Activated CD4-positive, alpha-beta T cell treated with anti-CD3 and anti-CD28 coated beads, Interleukin-2, amount 50 U/mL, for 24 hours (primary cell): ENCODE measurements at places on chromosomes 2 and 18.
A peak's percentile ranks its signal among the peaks of the same experiment; 100 is the strongest.

GRCh38 chr2:9020267-9020666, 16.8 kb upstream of the MBOAT2 start:
- no peak for DNase-seq

DNA sequence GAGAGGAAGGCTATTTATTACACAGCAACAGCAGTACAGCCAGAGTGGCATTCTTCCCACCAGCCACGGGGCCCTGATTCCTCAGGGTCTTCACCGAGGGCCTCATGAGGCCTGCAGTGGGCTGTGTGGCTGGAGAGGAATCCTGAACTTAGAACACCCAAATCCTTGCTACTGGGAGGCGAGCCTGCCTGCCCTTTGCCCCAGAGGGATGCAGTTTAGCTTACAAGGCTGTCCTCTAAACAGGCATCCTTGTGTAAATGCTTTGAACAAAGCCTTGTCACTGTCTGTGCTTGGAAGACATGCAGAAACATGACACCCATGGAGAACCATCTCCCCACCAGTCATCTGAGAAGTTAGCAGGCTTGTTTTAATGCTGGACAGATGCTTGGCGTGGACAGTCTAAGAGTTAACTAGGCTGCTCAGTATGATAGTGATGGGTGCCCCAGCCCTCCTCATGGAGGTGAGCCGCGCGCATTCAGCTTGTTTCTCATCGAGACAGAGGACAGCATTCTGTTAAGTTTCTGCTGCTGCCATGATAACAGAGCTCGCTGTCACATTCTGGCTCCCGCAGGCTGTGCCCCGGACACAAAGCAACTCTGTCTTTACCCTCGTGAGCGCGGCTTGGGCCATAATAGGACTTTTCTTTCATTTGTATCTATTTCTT, 42.9 kb downstream of the ADI1 start:
- DNase-seq, result no peak

GRCh38 chr2:180657054-180657453, 323.4 kb upstream of the UBE2E3 start:
- no peak for DNase-seq

DNA sequence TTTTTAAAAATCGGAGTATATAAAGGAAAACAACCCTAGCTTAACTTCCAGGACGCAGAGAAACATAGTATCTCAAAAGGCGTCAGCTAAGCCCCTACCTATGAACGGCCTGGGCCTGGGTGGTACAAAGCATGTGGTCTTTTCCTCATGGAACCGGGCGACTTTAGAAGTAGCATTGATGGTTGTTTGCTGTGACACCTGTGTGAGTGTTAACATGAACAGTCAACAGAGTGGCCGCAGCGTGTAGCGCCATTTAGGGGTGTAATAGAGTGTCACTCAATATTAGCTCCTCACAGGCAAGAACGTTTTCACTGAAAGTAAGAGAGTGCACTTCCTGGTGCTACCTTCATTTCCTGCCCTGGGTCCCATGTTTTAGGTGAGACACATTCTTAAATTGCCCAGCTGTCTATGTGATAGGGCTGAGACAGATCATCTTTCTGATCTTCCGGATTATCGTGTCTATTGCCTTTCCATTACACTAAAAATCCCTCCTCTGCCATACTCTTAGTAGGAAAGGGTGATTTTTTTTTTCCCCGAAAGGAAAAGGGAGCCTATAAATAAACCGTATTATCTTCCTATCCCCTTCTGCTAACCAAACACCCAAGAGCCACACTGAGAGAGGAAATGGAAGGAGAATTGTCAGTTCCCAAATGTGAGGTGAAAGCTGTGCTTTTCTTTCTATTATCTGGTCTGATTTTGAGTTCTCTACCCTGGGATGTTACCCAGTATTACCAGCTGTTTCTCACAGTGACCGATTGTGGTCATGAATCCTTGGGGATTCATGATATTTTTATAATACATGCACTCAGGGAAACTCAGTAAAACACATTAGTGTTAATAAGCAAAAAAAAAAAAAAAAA, 1.3 kb downstream of the GORASP2 start:
- peak; percentile 22 for DNase-seq

DNA sequence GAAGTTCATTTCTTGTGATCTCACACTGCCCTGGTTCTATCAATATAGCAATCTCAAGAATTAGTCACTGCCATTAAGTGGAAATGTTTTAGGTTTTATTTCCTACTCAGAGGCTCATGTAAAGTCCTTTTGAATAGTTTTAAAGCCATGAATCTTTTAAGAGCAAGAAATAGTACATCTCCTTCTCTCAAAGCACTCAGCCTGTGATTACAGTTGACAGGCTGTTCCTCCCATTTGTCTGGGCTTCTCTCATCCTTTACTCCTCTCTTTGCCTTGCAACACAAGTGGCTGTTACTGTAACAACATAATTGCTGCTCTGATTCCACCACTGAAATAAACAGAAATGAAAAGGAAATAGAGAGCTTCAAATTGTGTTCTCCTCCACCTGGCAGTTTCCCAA, 18.4 kb downstream of the GRP start:
- DNase-seq, result no peak

DNA sequence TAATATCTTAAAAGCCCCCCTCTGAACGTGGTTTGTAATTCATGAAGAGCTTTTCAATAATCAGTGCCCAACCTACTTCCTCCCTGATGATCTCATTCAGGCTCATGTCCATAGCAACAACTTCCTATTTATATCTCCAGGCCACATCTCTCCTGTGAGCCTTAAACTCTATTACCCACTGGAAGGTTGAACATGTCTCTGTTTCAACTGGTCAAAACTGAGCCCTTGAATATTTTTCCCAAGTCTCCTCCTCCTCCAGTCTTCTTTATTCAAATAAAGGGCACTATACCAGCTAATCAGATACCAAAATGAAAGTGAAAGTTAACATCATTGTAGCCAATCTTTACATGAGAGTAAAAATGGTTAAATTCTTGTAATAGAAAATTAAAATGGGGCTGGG, 63.7 kb upstream of the ITGA4 start:
- no peak for DNase-seq

- no peak for DNase-seq
Measured at GRCh38 chr18:286515-287310, 18.9 kb upstream of the THOC1 start.

GRCh38 chr2:233925402-233925801, 8.2 kb downstream of the TRPM8 start:
- no peak for DNase-seq

GRCh38 chr18:490624-491023, 9.9 kb downstream of the COLEC12 start:
- DNase-seq, result no peak

- no peak for DNase-seq
Measured at GRCh38 chr2:162676515-162676914, 162.1 kb downstream of the KCNH7 start.

DNA sequence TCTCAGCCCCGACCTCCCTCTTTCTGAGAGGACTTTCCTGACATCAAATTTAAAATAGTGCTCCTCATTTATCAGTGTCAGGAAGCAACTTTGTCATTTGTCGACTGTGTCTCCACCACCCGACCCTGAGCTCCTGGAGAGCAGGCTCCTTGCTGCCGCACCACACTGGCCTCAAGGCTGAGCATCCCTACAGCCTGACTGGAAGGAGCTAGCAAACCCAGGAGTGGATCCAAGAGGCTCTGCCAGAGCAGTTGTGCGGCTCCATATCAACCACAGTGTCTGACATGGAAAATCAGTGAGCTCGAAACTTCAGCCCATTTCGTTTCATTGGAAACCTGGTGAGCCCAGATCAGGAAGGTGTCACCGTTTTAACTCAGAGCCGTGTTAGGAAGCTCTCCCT, 125.2 kb downstream of the PTGR3 start:
- no peak for DNase-seq

- no peak for DNase-seq
Measured at GRCh38 chr2:8893978-8894820, 56.8 kb upstream of the KIDINS220 start.
